ENCODE measurements at places on chromosomes 1 and 21. TPM values are rescaled to one million over a fixed set of nuclear protein-coding genes. Genes with fewer than 3 reads are reported as not detected.

CCDC181 gene
- 0.56 TPM for total RNA-seq

DNA sequence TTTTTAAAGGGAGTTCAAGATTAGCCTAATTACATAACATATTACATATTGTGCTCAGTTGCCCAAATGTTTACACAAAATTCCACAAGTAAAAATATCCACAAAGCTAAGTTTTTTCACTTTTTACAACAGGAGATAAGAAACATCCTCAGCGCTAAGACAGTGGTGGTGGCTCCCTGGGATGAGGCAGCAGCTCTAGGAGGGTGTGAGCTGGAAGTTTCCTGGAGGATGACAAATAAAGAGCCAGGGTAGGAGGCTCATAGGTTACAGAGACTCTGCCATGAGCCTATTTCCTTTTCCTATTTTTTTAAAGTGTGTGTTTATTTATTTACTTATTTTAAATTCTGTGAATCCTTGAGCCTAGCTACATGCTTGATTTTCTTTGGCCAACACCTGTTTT lies 91.7 kb downstream of the COL24A1 start:
- no peak for DNase-seq

NOS1AP gene
- total RNA-seq, result 2.3 TPM

- DNase-seq, result no peak
Observed at GRCh38 chr1:198651650-198652400, 13.0 kb downstream of the PTPRC start.

- DNase-seq, result no peak
Observed at GRCh38 chr1:95023399-95024043, 49.2 kb downstream of the ALG14 start.

PLCH2 gene
- 3.1 TPM for total RNA-seq

DNA sequence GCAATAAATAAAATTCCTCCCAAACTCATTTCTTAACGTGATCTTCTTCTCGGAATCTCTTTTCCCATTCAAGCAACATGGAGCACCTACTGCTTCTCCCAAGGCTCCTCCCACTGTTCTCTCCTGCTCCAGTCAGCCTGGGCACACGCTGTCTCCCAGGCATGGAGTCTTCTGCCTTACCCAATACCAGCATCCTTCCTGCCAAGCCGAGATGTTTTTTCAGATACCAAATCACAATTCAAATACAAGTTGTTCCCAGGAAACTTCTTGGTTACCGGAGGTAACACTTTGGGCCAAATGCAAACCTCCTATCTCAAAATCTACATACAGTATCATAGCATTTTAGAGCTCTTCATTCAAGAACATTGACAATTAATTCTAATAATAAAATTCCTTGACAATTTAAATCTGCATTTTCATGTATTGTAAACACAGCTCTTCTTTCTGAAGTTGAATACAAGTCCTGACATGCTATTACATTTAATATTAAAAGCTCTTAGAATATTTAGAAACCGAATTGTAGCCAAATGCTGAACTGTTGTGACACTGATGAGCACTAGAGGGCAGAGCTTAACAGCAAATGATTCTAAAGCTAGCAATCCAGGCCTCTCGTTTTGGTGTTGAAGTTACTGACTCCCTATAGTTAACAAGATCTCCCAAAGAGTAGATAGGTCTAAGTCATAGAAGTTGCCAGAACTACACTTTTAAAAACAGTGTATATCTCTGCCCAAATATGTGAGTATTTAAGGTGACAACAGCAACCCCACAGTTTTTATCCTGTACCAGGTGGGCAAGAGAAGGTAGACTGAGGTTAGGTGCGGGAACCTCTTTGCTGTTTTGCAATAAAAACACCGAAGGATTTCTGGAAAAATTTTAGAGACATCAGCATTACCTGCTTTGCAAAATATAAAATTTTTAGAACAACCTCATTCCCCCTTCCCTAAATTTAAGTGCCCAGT lies 52.3 kb downstream of the BCAR3 start:
- peak; percentile 89 for DNase-seq

All from HT-29 (cell line).